ENCODE measurements at places on chromosomes 4 and X.

- DNase-seq = no peak
- no peaks in the 10 kb centered on the region for H3K4me1 ChIP-seq
- H3K4me3 ChIP-seq = no peak overlapping the region
- no peaks in the 10 kb centered on the region for H3K36me3 ChIP-seq
- no peak overlapping the region for H3K27ac ChIP-seq
- H3K27me3 ChIP-seq = no peaks in the 10 kb centered on the region
Observed at GRCh38 chr4:141569141-141569540, 67.2 kb upstream of the IL15 start.

DNA sequence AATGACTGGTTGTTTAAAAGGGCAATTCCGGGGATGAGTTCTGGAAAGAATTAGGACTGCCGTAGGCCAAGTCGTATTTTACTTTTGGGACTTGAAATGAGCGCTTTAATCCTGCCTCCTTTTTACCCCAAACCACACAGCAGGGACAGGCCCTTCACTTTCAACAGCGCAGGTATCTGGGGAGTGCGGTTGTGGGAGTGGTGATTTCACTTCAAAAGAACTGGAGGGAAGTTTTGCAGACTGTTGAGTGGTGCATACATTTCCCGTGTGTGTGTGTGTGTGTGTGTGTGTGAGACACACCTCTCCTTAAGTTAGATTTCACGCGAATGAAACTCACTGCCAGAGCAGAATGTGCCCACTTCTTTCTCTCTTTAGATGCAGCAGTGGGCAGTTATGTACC lies 2.8 kb downstream of the NHS start:
- no peak overlapping the region for H3K27ac ChIP-seq
- peak; percentile 45 for DNase-seq
- H3K36me3 ChIP-seq = peaks cover 11% of the 10 kb centered on the region
- H3K4me1 ChIP-seq = peaks cover 17% of the 10 kb centered on the region
- peak overlapping the region; percentile 60 for H3K4me3 ChIP-seq

DNA sequence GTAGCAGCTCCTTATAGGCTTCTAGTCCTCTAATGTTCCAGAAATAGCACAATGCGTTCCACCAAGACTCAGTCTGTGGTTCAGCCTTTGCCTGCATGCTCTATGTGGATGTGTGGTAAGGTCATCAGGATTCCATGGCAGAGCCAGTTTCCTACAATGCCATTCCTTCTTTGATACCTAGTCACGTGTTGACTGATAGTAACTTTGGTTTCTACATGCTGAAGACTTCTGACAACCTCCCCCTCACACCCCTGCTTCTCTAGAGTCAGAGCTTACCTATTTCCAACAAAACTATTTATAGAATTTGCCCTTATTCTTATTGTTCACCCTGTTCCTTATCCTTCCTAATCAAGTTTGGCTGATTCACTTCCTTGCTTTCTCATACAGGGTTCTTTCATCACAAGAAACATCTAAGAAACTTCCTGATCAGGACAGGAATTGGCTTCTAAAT lies 81.1 kb downstream of the CT47B1 start:
- no peak for DNase-seq
- H3K27ac ChIP-seq = peak overlapping the region; percentile 67
- H3K36me3 ChIP-seq = no peaks in the 10 kb centered on the region

DNA sequence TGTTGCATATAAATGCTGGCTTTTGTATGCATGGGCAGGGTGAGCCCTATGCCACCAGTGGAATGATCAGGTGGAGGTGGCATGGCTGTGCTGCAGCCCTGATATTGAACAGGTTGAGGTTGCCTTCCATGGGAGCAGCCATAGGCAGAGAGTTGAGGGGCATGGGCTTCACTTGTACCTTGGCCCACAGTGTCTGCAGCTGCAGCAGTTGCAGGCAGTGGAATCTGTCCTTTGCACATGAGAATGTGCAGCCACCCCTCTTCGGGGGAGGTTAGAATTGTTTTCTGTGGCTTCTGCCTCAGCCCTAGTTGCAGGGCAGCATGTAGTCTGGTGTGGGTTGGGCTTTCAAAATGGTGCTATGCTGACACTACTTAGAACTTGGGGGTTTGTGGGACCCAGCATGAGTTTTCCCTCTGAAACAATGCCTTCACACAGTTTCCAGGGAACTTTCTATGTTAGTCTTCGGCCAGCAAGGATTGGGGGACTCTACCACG lies 25.4 kb upstream of the VSIG1 start:
- H3K27me3 ChIP-seq = peaks cover 4% of the 10 kb centered on the region
- no peak for DNase-seq
- peak overlapping the region; percentile 83 for H3K4me3 ChIP-seq
- H3K36me3 ChIP-seq = no peaks in the 10 kb centered on the region
- H3K27ac ChIP-seq = no peak overlapping the region

DNA sequence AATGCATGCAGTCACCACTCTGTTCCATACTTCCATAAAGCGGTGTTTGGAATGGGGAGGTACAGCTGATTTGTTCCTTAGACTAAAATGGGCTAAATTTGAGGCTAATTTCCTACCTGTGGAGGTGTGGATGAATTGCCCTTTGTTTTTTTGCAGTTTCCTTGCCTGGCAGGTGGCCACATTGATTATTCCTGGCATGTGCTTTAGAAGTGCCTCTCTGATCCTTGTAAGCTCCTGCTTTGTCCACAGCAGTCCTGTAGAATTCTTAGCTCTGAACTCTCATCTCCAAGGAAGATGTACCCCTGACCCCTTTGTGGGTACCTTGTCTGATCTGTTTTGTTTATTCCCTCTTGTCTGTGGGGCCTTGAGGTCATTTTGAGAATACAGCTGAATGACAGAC lies 136.8 kb downstream of the ADGRL3 start:
- H3K27ac ChIP-seq = no peak overlapping the region
- no peaks in the 10 kb centered on the region for H3K36me3 ChIP-seq
- no peaks in the 10 kb centered on the region for H3K27me3 ChIP-seq
- no peak overlapping the region for H3K4me3 ChIP-seq

DNA sequence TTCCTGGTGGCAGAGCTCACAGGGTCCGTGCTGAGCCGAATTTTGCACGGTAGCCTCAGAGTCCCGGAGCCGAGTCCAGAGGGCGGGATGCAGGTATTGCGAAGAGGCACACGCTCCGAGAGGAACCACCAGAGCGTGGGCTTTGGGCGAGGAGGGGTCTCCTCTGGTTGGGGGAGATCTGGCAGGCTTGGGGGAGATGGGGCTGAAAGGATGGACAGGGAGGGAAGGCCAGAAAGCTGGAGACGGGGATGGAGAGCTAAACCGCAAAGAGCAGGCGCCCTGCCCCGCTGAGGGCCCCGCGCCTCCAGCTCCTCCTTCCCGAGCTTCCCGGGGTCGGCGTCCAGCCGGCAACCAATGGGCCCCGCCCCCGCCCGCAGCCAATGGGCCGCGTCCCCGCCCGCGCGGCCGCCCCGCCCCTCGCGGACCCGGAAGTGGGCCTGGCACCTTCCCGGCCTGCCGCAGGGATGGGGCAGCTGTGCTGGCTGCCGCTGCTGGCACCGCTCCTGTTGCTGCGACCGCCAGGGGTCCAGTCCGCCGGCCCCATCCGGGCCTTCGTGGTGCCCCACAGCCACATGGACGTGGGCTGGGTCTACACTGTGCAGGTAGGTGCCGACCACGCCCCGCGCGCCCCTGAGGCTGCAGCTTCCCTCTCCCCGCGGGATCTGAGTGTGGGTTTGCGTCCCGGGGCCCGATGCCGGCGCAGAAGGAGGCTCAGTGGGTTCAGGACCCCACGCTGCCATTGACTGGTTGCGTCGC lies at the start of gene MAN2B2:
Gene MAN2B2, plus strand, starts transcription at position 443 of the 756 bp plus-strand sequence. Its CDS starts 22 bp downstream, at position 465.
- peak within 1 kb of the TSS; percentile 62 for H3K27ac ChIP-seq
- H3K27me3 ChIP-seq = no peaks in the 10 kb centered on the region
- H3K4me1 ChIP-seq = peaks cover 5% of the 10 kb centered on the region
- peaks cover 13% of the 10 kb centered on the region for H3K36me3 ChIP-seq
- DNase-seq = peak; percentile 88
- H3K4me3 ChIP-seq = peak within 1 kb of the TSS; percentile 90

- H3K4me3 ChIP-seq = no peak overlapping the region
- DNase-seq = no peak
- peaks cover 73% of the 10 kb centered on the region for H3K4me1 ChIP-seq
- H3K27me3 ChIP-seq = peaks cover 6% of the 10 kb centered on the region
- H3K27ac ChIP-seq = no peak overlapping the region
- peaks cover 4% of the 10 kb centered on the region for H3K36me3 ChIP-seq
Observed at GRCh38 chr4:122555216-122555615, 65.7 kb downstream of the IL21 start.

GRCh38 chrX:8967461-8967860 lies 66.5 kb downstream of the FAM9B start:
- H3K4me1 ChIP-seq = no peaks in the 10 kb centered on the region
- peaks cover 2% of the 10 kb centered on the region for H3K36me3 ChIP-seq

DNA sequence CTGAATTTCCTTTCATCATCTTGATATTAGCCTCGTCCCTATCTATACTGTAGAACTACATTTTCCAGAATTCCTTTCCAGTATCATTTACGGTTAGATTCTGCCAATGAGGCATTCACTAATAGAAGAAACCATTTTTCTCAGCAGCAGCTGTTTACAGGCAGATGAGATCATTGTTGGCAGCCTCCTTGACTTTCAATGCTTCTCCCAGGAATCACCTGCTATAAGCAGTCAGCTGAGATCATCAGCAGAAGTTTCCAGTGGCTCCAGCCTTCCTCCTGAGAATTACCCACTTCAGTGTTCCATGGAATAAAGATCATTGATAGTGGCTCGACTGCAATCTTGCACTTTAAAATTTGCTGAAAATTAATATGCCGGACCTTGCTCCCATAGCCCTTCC lies 157.3 kb upstream of the TET2 start:
- no peak overlapping the region for H3K27ac ChIP-seq
- no peak overlapping the region for H3K4me3 ChIP-seq
- H3K27me3 ChIP-seq = no peaks in the 10 kb centered on the region
- DNase-seq = no peak

GRCh38 chr4:16205298-16206164 lies 20.7 kb downstream of the TAPT1 start:
- H3K27ac ChIP-seq = peak overlapping the region; percentile 30
- H3K27me3 ChIP-seq = no peaks in the 10 kb centered on the region
- H3K4me3 ChIP-seq = no peak overlapping the region
